COLO829 (cell line): ENCODE measurements at places on chromosomes 7 and 10.

- no peak for DNase-seq
Observed at GRCh38 chr10:20489961-20490360, 407.1 kb downstream of the NEBL start.

DNA sequence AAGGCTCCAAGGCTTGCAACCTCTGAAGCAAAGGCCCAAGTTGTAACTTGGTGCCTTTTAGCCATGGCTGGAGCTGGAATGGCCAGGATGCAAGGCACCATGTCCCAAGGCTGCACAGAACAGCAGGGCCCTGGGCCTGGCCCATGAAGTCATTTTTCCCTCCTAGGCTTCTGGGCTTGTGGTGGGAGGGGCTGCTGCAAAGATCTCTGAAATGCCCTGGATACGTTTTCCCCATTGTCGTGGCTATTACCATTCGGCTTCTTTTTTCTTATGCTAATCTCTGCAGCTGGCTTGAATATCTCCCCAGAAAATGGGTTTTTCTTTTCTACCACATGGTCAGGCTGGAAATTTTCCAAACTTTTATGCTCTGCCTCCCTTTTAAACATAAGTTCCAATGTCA is 234.2 kb downstream of the CDK14 start:
- no peak for DNase-seq

DNA sequence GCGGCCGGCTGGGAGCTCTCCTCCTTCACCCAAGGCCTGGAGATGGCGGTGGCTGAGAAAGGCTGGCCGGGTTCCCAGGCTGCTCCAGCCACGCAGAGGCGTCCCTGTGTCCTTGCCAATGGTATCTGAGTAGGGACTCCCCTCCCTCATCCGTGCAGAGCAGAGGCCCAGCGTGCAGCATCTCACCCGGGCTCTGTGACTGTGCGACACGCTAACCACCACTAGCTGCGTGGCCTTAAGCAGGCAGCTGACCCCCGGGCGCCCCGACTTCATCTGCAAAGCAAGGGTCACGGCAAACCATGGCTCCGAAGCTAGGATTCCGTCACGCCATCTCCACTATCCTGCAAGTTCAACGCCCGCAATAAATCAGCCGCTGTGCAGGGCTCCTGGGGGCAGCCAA is 47.2 kb upstream of the TNRC18 start:
- no peak for DNase-seq

DNA sequence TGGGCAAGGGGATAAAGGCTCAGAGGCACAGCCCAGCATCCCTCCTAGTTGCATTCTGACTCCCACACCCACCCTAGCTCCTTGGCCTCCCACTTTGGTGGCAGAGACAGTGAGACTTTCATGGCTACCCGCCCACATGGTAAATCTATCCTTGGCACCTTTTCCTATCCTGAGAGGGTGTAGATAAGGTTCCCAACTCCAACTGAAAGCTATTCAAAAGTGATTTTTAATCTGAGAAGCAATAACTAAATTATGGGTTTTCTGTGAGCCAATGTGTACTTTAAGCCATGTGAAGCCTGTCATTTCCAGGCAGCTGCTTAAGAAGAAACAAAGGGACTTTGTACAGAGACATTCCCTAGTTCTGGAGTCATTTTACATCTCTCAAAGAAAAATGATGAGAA is 9.1 kb downstream of the LAMB1 start:
- peak; percentile 84 for DNase-seq

GRCh38 chr7:110142939-110143526 is 947.9 kb upstream of the LRRN3 start:
- no peak for DNase-seq

- DNase-seq = no peak
Observed at GRCh38 chr7:152355474-152356057, 80.2 kb downstream of the KMT2C start.

DNA sequence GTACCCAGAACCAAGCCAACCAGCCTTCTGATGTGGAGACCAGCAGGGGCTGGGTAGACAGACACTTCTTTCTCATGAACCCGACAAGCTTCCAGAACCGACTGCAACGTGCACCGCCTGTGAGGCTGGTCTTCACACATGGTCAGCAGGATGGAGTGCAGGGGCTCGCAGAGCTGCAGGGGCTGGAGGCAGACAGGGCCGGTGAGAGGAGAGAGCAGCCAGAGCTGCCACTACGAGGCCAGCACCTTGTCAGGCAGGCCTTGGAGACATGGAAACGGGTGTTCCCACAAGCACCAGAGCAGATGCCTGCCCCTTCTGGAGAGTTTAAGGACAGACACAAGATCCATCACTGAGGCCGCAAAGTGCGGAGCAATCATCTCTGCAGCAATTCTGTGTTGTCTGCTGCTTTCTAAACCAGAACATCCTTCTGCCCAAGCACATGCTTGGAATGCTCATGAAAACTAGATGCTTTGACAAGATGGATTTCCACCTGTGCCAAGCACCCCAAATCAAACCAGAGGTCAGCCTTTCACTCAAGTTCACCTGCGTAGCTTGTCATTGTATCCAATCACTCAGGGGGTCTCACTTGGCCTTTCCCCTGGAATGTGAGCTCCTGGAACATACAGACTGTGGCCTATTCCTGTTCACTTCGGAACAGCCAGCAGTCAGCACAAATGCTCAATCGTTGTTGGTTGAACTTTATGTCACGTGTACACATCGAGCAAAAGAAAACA is 32.2 kb downstream of the FRMPD2 start:
- DNase-seq = no peak

GRCh38 chr7:153061910-153062528 is 302.5 kb downstream of the ACTR3B start:
- DNase-seq = no peak

GRCh38 chr7:99326408-99326782 is 697 bp downstream of the ARPC1A start:
- no peak for DNase-seq

GRCh38 chr7:147803151-147803550 is 787.4 kb upstream of the C7orf33 start:
- no peak for DNase-seq

DNA sequence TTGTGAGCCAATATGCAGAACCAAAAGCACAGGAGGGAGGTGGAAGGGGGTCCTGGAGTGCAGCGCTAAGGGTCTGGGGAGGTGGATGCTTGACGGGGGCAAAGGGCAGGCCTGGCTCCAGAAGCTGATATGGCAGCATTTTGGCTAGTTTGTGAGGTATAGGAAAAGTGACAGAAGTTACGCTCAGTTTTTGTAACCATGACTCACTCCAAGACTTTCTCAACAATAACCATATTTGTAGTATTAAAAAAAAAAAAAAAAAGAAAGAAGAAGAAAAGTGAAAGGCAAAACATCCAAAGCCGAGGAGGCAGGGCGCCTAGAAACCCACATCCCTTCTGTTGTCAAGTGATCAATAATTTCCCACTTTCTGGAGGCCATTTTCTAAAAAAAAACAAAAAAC is 92.3 kb downstream of the RNF216 start:
- no peak for DNase-seq

DNA sequence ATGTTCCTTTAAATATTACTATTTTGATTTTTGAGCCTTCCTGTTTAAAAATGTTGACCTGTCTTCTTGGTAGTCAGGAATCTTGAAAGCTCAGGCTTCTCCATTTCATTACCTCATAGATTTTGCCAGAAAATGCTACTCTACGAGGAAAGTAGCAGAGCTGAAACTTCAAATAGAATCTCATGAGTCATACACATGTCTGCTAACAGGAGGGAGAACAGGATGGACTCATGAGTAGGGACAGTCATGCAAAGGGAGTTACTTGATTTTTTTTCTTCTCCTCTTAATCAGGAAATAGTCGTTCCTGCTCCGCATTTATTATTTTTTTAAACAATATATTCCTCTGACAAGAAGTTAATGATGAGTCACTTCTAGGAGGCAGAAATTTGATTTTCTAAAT is 37.0 kb upstream of the MINDY3 start:
- peak; percentile 54 for DNase-seq

- no peak for DNase-seq
Observed at GRCh38 chr10:110399965-110400933, 95.5 kb upstream of the SMNDC1 start.

- DNase-seq = no peak
Observed at GRCh38 chr10:73060738-73061635, 35.7 kb downstream of the P4HA1 start.

DNA sequence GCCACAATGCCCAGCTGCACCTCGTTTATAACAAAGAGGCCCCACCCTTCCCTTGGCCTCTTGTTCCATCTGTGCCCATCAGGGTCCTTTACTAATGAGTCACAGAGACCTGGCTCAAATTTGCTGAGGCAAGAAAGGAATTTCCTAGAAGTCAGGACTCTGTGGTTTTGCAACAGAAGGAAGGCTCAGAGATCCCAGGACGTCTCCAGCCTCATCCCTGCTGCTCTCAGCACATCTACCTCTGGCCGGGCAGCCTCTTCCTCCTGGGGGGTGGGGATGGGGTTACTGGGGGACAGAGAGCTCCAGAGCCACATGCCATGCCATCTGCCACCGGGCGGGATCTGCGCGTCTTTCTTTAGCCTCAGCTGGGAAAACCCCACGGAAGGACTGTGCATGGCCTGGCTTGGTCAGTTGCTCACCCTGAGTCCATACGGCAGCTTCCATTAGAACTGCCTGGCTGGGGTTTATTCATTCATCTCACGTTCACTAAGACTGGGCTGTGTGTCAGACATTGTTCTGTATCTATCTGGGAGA is 41.9 kb upstream of the PSMG3 start:
- DNase-seq = peak; percentile 28

DNA sequence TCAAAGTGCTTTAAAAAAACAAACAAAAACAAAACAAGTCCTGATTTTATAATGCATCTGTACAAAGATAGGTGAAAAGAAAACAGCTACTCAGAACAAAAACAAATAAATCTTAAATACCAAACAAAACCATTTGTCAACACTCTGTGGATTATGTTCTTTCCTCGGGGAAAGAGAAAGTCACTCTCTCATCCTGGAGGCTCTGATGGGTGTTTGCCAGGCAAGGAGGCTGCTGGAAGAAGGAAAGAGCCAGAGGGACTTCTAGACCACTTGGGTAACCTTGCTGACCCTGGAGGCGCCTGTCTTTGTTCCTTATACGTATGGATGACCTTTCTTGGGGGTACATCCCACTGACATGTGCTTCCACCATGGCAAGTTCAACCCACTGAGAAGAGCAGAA is 92.8 kb downstream of the ZRANB1 start:
- no peak for DNase-seq

GRCh38 chr7:34198231-34198641 is 292.9 kb downstream of the BMPER start:
- no peak for DNase-seq

- peak; percentile 63 for DNase-seq
Observed at GRCh38 chr7:8923164-8923806, 489.9 kb downstream of the NXPH1 start.

DNA sequence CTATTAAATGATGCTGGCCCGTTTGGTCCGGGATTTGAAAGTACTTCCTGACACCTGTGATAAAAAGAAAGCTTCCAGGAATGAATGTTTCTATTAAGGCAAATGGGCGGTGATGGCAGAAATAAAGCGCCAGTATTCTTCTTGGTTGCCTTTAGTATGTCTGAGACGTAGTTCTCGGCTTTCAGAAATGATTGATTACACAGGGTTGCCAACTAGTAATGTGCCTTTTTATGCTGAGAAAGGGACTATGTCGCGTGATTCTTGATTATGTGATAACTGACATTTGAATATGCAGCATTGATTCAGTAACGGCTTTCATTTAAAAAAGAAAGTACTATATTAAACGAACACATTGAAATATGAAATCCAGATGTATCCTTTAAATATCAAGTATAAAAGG is 13.9 kb downstream of the ZRANB1 start:
- no peak for DNase-seq

DNA sequence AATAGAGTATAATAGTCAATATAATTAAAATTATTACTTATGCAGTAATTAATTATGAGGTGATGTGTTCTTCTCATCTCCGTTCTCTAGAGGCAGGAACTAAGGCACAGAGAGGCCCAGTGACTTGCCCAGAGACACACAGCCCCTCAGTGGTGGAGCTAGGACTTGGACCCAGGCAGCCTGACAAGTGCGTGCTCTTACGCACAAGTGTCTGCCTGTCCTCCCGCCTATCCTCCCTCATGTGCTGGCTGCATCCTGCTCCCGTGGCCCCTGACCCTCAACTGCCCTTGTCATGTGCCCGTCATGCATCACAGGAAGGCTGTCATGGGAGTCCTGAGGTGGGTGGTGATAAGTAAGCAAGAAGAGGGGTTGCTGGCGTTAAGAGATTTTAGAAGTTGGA is 14.3 kb downstream of the IL2RA start:
- DNase-seq = no peak

GRCh38 chr7:4951903-4952636 is 6.9 kb downstream of the MMD2 start:
- DNase-seq = peak; percentile 46

DNA sequence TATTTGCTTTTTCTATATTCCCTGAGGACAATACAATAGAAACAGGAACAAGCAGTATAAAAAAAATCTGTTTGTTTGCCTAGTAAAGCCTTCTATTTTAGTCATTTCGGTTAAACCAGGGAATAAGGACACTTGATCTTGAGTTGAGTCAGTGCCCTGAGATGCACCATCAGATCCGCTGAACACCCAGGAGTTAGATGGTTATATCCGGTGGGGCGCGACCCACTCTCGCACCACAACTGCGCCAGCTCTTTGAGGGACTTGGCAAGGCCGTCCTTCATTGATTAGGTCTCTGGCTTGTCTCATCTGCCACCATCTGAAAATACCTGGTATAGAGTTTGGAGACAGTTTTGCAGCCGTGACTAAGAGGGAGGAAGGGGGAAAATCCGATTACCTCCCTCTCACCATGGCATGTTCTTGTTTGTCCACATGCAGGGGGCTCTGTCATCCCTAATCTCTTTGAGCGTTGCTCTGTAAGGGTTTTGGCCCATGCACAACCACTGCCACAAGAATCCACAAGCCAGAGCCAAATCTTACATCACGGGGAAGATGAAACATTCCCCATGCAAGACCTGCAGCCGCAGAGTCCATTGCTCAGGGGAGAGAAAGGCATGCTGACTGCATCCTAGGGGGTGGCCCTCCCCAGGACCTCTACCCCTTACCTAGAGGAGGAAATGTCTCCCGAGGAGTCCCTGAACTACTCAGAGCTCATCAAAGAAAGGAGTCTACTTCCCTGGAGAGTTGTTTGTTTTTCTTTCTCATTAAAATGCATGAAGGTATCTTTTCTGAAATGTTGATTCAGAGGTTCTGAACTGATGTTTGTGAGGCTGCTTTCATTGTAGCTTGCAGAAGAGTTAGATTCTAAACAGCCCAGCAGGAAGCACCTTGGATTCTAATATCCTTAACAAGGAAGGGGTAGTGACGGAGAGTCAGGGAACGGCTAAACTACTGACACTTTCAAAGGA is 101.6 kb upstream of the FAM171A1 start:
- DNase-seq = no peak
